Bladder microvascular endothelial cell (primary cell): ENCODE measurements at places on chromosomes 6 and 20. TPM values are rescaled to one million over a fixed set of nuclear protein-coding genes. Genes with fewer than 3 reads are reported as not detected.

The BHLHE23 gene
- not detected in 2 replicates for total RNA-seq

The VNN1 gene
- total RNA-seq, result 0.06 TPM in 1 of 2 replicates, not detected in the other

The KCNK16 gene
- not detected in 2 replicates for total RNA-seq

The RAB44 gene
- under 0.01 TPM in 1 of 2 replicates, not detected in the other for total RNA-seq

The BPIFA1 gene
- not detected in 2 replicates for total RNA-seq

The METTL24 gene
- total RNA-seq, result 0.06 TPM in 1 of 2 replicates, not detected in the other

The BMP7 gene
- not detected in 2 replicates for total RNA-seq

The PBOV1 gene
- total RNA-seq, result not detected in 2 replicates

The PAX1 gene
- not detected in 2 replicates for total RNA-seq

The TXLNB gene
- total RNA-seq, result 1.1 and 1.2 TPM in 2 replicates

The VIP gene
- 0.16 and 1.3 TPM in 2 replicates for total RNA-seq

The TFAP2A gene
- total RNA-seq, result not detected in 2 replicates

The THEMIS gene
- total RNA-seq, result not detected in 2 replicates

The CCM2L gene
- total RNA-seq, result 20.6 and 27.3 TPM in 2 replicates

The SASH1 gene
- 65.4 and 123 TPM in 2 replicates for total RNA-seq

The DSE gene
- total RNA-seq, result 10.4 and 20.0 TPM in 2 replicates

The CST5 gene
- total RNA-seq, result not detected in 2 replicates

The THBD gene
- 26.2 and 42.2 TPM in 2 replicates for total RNA-seq

The FHL5 gene
- 0.32 TPM in 1 of 2 replicates, not detected in the other for total RNA-seq

The SNAI1 gene
- 0.65 and 1.4 TPM in 2 replicates for total RNA-seq

The OR2H2 gene
- not detected in 2 replicates for total RNA-seq

The EBF4 gene
- total RNA-seq, result under 0.01 and 2.6 TPM in 2 replicates

The BANF2 gene
- total RNA-seq, result not detected in 2 replicates

The FAM83D gene
- total RNA-seq, result 22.5 and 25.2 TPM in 2 replicates

The KHDC1L gene
- total RNA-seq, result not detected in 2 replicates

The ZDHHC14 gene
- 8.6 and 49.3 TPM in 2 replicates for total RNA-seq

The PKHD1 gene
- not detected in 2 replicates for total RNA-seq

The UNC5CL gene
- under 0.01 and 0.06 TPM in 2 replicates for total RNA-seq

The MYBL2 gene
- total RNA-seq, result 15.2 and 17.3 TPM in 2 replicates

The CPNE5 gene
- total RNA-seq, result 5.8 and 18.1 TPM in 2 replicates

The SMLR1 gene
- not detected in 2 replicates for total RNA-seq

The NOX3 gene
- total RNA-seq, result not detected in 2 replicates
